Stimulated activated CD8-positive, alpha-beta memory T cell treated with anti-CD3 and anti-CD28 coated beads, Interleukin-4, amount 100 ng/mL, for 1 hour (primary cell): ENCODE measurements at places on chromosomes 5 and 9.

DNA sequence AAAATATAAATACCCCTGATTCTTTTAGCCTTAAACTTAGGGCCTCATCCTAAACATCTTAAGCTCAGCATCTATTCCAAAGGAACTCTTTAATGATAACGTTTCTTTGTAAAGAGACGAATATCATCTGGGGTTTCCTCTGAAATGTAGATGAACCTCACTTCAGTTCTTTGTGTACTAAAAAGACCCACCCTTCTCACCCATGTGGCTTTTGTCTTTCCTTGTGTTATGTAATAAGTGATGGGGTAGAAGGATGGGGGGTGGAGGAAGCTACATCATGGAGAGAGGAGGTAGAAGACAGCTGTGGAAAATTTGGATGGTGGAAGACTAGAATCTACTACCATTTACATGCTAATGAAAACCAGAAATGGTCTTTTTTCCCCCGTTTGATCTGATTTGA lies 111.0 kb downstream of the NDUFS4 start:
- no peak for DNase-seq

GRCh38 chr9:69253057-69253456 lies 72.0 kb upstream of the ENTREP1 start:
- DNase-seq: no peak

GRCh38 chr5:53262348-53262970 lies 152.9 kb upstream of the MOCS2 start:
- DNase-seq: no peak

GRCh38 chr9:106619211-106619610 lies 243.8 kb upstream of the ZNF462 start:
- DNase-seq: no peak

GRCh38 chr5:60651872-60652620 lies 47.9 kb downstream of the DEPDC1B start:
- no peak for DNase-seq

DNA sequence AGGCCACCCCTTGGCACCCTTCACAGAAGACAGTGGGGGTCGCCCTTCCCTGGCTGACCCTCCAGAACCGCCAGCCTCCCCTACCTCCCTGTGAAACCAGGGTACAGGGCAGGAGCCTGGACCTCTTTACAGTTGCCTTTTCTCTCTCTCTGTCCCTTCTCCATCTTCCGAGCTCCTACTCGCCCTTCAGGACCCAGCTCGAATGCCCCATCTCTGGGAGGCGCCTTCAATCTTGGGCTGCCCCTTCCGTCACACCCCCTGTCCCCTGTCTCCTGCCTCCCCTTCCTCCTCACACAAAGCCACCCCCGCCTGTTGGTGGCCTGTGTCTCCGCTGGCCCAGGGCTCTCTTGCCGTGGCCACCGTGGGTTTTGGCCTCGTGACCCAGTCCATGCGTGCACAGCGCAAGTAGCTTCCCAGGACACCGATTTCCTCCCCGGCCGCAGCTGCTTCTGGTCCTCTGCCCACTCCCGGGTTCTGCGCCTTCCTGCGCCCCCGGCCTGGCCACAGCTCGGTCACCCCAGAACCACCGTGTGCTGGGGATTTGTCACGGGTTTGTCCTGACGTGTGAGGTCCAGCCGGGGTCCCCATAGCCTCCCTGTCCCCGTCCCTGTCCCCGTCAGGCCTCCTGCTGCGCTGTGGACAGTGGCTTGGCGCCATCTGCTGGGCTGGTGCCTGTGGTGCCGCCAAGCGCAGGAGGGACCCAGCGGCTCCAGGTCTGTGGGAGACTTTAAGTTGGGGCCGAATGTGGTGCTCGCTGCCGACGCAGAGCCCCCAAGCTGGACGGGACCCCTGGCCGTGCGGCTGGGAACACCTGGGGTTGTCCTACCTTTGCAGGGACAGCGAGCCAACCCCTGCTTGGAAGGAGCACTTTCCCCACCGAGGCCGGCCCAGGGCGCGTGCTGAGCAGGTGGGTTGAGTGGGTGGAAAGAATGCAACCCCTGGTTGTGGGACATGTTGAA lies 4.0 kb upstream of the TMEM250 start:
- DNase-seq: no peak

DNA sequence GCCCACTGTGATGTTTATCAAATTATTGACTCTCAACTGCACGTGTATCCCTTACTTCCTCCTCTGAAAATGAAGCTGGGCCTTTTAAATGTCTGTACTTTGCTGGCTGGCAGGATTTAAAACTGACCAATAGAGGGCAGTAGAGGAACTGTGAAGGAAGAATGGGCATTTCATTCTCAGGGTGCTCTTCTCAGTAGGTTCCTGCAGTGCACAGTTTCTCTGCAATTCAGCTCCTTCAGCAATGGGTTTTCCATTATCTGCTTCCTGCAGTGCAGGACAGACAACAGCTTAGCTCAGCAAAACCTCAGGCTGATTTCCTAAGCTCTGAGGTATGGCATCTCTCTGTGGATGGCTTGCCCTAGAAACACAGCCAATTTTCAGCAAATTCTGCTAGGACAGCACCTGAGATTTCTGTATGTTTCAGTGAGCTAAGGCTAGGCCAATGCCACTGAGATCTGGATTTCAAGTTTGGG lies 298.4 kb upstream of the PRDM9 start:
- DNase-seq: no peak

- no peak for DNase-seq
Measured at GRCh38 chr5:91983869-91984268, 600.8 kb upstream of the ARRDC3 start.

GRCh38 chr5:134242146-134242545 lies 16.3 kb upstream of the PPP2CA start:
- DNase-seq: no peak

DNA sequence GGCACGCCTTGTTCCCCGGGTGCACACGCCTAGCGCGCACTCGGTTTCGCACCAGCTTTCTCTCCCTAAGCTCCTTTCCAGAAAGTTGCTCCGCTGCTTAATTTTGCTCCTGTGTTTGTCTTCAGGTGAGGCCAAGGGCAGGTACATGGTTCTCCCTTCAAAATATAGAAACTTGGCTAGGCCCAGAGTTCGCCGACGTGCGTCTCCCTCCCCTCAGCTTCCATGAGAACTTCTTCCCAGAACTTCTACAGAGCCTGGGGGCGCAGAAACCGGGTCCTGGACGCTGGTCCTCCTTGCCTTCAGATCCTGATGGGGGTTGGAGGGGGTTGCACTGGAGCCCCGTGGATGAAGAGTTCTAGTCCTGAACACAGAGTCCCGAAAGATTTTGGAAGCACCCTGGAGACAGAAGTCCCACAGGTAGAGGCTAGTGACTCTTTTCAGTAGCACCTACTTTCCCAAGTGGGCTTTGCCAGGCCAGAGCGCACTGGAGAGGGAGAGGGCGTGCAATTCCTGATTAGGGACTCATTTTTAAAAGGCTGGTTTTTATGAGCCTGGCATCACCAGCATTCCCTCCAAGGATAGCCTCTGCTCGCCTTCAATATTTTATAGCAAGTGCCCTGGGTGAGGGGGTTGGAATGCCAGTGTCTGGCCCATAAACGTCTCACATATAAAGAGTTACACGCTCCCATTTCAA lies 128.4 kb downstream of the TMEM174 start:
- DNase-seq: no peak

GRCh38 chr9:90953805-90954204 lies 152.2 kb downstream of the SYK start:
- no peak for DNase-seq

DNA sequence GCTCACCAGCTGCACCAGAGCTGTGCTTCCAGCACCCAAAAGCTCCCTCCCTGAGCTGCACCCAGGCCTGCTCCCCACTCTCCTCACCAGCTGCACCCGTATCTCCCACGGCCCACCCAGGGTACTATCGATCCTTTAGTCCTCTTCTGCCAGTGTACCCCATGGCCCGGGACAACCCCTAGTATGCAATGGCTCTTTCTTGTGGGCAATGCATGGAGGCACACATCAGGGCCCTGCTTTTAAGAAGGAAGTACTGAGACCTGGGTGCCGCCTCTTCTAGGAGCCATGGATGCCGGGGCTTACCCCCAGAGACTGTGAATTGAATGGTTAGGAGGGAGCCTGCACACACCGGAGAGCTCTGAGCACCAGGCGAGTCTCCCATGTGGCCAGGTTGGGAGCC lies 49.5 kb downstream of the TENT4A start:
- no peak for DNase-seq

GRCh38 chr9:5894237-5894959 lies 3.7 kb downstream of the MLANA start:
- no peak for DNase-seq

DNA sequence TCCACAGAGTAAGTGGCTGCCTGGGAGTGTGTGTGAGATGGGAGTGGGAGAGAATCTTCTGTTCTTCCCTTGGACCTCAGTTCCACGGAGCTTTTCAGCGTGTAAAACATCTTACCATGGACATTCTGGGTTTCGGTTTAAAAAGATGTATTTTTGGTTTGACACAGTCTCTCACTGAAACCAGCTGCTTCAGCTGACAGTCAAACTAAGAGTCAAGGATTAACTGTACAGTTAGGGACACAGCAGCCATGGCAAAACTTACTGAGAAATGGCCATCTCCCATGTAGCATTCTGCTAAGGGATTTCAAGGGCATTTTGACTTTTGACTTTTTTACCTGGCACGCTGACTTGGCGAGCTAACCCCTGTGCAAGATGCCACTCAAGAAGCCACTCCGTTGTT lies 93.8 kb upstream of the IL12B start:
- DNase-seq: no peak

- no peak for DNase-seq
Measured at GRCh38 chr5:179217356-179217755, 127.9 kb downstream of the ADAMTS2 start.

- DNase-seq: no peak
Measured at GRCh38 chr9:129287619-129288305, 109.7 kb upstream of the IER5L start.

GRCh38 chr5:176550275-176550831 lies 1.2 kb downstream of the CDHR2 start:
- no peak for DNase-seq

DNA sequence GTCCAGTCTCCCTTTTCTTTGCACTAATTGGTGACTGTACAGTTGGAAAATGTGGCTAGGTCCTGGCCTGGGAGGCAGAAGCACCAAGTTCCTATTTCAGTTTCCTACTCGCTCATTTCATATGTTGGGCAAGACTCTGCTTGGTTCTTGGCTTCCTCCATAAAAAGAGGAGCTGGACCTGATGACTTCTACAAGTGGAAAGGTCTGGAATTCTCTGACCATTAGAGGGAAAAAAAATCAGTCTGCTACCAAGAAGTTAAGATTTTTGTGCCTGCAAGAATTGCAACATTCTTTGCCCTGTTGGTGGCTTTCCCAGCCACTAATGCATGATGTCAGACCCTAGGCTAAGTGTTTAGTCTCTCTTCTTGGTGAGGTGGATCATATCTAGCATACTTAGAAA lies 91.5 kb downstream of the WDR41 start:
- no peak for DNase-seq

DNA sequence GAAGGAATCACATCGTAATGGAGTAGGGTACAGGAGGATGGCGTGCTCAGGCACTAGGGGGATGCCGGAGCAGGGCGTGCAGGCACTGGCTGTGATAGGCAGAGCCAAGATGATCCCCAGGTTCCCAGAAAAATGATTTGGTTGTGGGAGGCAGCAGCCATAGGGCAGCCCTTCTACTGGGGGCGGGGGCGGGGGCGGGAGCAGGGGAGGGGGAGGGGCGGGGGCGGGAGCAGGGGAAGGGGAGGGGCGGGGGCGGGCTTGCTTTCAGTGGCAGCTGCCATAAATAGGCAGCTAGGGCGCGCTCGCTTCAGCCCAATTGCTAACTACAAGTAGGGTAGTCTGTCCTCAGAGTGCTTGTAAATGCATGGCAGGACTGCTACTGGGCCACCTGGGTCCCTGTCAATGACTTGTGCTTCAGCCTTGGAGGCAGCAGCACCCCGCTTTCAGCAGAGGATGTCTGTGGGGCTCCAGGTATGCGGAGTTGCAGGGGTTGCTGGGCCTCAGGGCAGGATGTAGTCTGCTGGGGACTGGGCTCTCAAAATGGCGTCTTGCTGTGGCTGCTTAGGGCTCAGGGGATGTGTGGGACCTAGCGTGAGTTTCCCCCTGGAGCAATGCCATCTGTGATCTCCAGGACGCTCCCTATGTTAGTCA lies 354.3 kb downstream of the RAB3C start:
- no peak for DNase-seq

DNA sequence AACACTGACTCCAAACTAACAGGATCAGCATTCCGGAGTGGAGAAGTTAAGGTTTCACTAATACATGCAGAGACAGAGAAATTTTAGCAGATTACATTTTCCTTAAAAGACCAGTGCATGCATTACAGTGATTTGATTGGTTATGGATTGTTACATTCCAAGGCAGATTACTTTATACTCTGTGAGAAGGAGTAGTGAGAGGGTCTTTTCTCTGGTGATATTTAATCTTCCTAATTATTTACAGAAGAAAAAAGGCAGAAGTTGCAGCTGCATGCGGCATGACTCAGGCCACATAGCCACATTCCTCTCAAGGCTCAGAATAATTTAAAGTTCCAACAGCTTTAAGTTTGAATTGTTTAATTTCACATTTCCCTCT lies 53.0 kb upstream of the PDZD2 start:
- no peak for DNase-seq

GRCh38 chr9:33161589-33162132 lies 5.5 kb downstream of the B4GALT1 start:
- no peak for DNase-seq

- no peak for DNase-seq
Measured at GRCh38 chr5:125969011-125969813, 454.0 kb upstream of the GRAMD2B start.

DNA sequence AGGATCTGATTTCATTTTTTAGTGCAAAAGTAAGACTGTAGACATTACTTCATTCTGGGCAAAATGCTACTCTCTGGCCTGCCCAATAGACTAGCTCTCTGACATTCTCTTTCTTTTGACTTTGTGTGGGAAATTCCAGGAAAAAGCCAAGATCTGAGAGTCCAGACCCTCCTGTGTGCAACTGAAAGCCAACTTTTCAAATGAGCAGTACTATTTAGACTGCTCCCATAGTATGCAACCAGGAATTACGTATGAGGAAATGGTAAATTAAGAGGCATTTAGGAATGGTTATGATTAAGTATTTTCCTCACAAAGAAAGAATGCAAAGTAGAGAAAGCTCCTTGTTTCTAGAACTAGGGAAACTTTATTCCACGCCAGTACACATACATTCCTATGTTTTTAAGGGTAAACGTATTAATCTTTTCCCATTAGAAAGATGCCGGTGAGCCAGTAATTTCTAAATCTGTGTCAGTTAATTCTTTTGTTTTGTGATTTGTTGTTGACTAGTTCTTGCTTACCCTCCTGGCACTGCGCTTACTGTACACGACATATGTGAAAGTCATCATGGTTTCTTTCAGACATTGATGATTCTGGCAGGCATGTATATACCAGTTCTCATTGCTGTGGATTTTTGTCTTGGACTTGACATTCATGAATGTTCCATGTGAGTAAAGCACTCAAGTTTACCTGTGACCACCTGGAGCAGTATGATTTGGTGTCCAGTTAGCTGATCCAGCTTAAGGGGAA lies 56.0 kb downstream of the AOPEP start:
- no peak for DNase-seq

DNA sequence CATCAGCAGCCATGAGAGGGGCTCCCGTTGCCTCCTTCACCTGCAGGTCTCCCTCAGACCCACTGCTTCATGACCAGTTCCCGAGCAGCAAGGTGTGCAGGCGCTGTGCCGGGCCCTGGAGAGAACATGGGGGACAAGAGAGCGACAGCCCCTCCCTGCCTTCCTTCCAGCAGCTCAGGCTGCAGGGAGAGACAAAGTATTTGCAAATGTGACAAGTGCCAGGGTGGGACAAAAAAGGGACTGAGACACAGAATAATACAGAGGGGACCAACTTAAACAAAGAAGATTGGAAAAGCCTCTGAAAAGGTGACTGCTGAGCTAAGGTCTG lies 22.5 kb upstream of the VDAC1 start:
- no peak for DNase-seq

GRCh38 chr5:54454602-54455001 lies 897 bp upstream of the HSPB3 start:
- no peak for DNase-seq
